ENCODE measurements at places on chromosomes 1 and 21.
A peak's percentile ranks its signal among the peaks of the same experiment; 100 is the strongest.

- DNase-seq: no peak
These were observed 134.4 kb upstream of the EDN2 start for GRCh38 chr1:41618871-41619270.

DNA sequence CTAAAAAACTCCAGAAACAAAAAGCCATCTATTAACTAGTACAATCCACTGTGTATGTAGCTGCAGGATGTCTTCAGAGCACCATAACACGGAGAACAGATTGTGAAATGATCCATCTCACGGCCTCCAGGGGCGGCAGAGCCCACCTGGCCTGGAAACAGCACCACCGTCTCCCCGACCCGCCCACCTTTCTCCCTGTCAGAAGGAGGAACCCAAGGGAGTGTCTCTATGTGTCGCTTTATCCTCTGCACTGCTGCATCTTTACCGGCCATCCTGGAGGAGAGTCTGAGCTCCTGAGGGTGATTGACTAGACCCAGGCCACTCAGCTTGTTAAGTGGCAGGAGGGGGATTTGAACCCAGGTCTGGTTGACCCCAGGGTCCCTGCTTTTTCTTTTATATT, 405.0 kb downstream of the MATN1 start:
- no peak for DNase-seq

- peak; percentile 69 for DNase-seq
These were observed 63.7 kb downstream of the MACF1 start for GRCh38 chr1:39268112-39268581.

- DNase-seq: peak; percentile 45
These were observed 36.5 kb upstream of the RC3H1 start for GRCh38 chr1:174058624-174059023.

- no peak for DNase-seq
These were observed 60.5 kb upstream of the KIAA1614 start for GRCh38 chr1:180851995-180852887.

DNA sequence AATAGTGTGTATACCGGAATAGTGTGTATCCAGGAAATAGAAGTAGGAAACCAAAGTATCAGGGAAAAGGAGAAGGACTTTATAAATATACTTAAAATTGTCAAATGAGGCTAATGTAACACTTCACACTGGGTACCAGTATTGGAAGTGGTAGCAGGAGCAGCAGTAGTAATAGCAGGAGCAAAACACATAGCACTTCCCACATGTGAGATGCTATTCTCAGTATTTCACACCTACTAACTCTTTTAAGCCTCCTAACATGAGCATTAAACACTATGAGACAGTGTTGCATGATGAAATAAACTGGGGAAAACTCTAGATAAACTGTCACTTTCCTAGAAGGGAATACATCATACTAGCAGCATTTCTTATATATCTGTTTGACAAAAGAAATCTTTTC, 376.7 kb downstream of the VAV3 start:
- DNase-seq: no peak

DNA sequence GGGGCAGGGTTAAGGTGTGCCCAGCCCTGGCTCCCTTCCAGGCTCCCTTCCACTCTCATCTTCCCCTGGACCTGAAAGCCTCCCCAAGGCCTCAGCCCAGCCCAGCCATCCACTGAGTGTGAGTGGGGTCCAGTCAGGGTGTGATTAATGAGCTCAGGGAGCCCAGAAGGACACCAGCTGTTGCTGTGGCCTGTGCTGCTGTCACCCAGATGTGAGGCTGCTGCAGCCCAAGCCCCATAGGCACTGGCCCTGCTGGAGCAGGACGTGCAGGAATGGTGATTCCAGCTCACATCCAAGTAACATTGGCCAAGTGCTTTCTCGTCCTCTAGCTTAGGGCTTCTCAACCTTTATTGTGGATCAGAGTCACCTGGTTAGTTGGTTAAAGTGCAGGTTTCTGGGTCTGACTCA, 77.6 kb downstream of the EPHB2 start:
- DNase-seq: no peak

DNA sequence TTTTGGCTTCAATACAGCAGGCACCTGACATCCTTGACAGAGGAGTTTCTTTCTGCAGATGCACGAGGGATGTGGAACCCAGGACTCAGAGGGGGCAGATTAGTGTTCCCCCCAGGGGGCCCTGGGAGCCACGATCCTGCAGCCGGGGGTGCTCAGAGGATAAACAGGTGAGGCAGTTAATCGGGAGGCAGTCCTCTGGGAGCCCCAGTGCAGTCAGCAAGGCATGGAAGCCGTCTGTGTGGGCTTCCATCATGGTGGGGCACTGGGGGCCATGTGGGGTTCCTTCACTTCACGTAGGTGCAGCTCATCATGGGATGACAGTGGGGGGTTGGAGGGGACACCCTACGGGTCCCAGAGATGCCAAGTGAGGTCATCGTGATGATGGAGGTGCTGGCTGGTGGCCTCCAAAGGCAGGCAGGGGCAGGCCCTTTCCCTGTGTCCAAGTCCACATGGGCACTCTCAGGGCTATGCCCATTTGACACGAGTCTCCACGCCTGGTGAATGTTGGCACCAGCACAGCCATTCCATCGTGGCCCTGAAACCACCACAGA, 59.3 kb upstream of the ABCG1 start:
- DNase-seq: no peak

DNA sequence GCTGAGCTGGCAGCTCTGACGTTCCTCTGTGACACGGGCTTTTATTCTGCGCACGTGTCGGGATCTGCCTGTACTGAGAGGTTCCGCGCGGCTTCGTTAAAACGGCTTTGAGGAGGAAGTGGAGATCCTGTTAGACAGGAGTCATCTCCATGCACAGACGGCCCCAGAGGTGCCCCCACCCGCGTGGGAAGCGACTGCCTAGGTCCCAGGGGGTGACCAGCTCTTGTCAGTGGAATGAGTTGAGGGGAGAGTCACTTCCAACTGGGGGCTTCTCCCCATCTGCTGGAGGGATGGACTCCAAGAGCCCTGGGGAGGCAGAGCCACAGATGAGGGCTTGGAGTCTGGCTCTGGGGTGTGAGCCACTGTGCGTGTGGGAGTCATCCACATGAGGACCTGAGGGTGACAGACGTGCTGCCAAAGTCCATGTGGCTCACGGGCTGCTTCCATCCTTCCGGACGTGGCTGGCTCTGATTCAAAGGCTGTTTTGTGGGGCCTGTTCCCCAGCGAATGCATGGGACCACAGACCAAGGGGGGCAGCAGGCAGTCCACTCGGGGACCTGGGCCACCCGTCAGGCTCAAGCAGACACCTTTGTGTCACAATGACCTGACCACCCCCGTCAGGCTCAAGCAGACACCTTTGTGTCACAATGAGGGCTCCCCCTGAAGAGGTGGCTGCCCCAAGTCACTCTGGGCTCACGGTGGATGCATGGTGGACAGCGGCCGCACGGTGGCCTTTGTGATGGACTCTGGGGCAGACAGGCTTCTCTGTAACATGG, 26.8 kb downstream of the PTTG1IP start:
- DNase-seq: peak; percentile 16

- DNase-seq: no peak
These were observed 56.0 kb downstream of the CD46 start for GRCh38 chr1:207807690-207808321.

DNA sequence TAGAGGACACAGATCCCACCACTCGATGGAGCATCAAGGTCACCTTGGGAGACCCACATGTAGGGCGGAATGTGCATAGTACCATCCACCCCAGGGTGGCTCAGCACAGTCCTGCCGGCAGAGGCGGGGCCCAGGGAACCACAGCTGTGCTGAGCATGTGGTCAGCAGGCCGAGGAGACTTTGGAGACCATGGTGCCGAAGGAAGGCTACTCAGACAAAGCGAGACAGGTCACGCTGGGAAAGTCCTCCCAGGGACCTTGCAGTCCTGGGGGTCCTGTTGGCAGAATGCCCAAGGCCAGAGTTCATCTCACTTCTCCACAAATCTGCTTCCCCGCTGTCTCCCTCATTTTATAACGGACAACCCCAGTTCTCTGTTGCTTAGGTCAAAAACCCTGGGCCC, 22.5 kb downstream of the WNT3A start:
- no peak for DNase-seq

- no peak for DNase-seq
These were observed 79.0 kb downstream of the RUNX1 start for GRCh38 chr21:34970167-34970500.

- DNase-seq: no peak
These were observed 10.2 kb downstream of the PHGDH start for GRCh38 chr1:119721896-119722295.

- DNase-seq: peak; percentile 30
These were observed 71.8 kb downstream of the DISP3 start for GRCh38 chr1:11550664-11551283.

DNA sequence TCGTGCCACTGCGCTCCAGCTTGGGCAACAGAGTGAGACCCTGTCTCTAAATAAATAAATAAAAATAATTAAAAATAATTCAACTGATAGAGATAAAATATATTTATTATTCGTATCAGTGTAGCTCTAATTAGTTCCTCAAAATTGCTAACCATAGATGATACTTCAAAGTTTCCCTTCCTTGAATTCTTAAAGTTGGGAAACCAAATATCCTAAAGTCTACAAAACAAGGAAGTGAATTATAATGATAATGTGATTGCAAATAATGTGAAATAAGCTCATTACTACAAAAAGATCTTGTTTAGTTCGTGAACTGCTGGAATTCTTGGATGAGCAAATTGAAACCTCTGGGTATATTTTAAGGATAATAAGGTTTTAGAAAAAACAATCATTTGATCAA, 60.5 kb downstream of the NUP210L start:
- DNase-seq: no peak

- no peak for DNase-seq
These were observed 10.1 kb upstream of the SLC25A33 start for GRCh38 chr1:9529190-9529589.

- no peak for DNase-seq
These were observed 43.8 kb downstream of the FGGY start for GRCh38 chr1:59340411-59341307.

GRCh38 chr1:169946206-169946605, 52.5 kb upstream of the SCYL3 start:
- DNase-seq: no peak

DNA sequence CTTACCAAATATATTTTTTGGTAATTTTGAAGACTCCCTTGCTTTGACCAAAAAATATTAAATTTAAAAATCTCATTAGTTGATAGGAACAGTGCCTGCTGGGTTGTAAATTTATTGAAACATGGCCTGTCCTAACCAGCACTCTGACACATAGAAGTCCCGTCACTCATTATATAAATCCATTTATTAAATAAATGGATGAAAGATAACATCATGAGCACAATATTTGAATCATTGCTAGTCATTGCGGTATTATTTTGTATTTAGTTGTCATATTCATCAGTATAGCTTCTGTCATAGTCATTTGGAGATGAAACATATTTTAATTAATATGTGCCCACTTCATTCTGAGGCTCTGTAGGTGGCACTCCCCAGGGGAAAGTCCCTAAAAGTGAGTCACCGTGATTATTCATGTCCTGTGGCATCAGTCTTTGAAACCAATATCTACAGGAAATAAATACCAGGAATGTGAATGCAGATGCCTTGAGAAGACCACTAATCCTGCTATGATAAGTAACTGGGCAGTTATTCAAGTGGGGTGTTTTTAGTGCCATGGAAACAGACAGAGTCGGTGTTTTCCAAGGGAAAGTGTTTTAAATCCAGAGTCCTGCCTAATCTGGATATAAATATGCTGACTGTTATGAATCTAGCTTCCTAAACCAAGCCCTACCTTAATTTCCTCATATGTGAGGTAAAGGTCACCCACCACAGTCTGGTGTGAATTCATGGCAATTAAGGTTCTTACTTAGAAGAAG, 302.0 kb downstream of the DUSP10 start:
- DNase-seq: peak; percentile 78

GRCh38 chr1:119732465-119733168, 20.9 kb downstream of the PHGDH start:
- no peak for DNase-seq

DNA sequence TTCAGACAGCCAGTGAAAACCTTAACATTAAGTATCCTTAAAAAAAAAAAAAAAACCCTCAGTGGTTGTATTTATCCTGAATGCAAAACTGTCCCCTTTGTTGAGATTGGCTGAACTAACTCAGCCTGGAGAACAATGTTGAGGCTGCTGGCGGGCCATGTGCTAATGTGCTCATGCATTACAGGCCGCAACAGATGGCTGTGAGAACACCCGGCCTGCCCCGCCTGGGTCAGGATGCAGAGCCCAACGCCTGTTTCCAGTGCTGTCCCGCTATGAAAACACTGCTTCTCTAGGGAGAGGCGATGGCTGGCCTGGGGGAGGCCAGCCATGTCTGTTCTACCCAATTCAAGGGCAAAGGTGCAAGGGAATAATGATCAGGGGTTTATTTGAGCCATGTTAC, 13.8 kb downstream of the OLIG2 start:
- no peak for DNase-seq

GRCh38 chr1:26786437-26787380, 1.0 kb upstream of the PIGV start:
- peak; percentile 44 for DNase-seq

DNA sequence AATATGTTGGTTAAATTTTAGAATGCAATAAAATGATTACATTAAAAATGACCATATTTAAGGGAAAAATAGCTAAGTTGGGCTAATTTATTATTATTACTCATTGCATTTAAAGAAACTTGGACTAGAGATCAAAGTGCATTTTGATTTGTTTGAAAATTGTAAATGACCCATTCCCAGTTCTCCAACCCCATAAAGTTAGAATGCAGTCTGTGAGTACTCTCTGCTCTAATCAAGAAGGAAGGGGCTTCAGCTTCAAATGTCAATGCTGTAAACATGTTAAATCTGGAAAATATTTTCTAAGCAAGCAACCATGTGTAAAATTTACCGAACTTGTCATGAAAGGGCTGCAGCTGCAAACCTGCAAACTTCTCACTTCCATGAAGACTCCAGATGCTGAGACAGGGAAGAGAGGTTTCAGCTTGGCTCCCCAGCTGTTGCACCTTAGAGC, 232.7 kb downstream of the TTLL7 start:
- no peak for DNase-seq

- DNase-seq: no peak
These were observed 26.5 kb downstream of the OLFML2B start for GRCh38 chr1:161997152-161997551.

GRCh38 chr21:27365394-27365793, 398.5 kb upstream of the ADAMTS5 start:
- no peak for DNase-seq

- DNase-seq: no peak
These were observed 480.2 kb upstream of the DEPDC1 start for GRCh38 chr1:68976916-68977610.

Data from skeletal muscle cell (primary cell).